ENCODE measurements at places on chromosomes 1 and 21.
A peak's percentile ranks its signal among the peaks of the same experiment; 100 is the strongest.

GRCh38 chr21:22575165-22575584, 1577.0 kb downstream of the NCAM2 start:
- DNase-seq = no peak

- no peak for DNase-seq
Measured at GRCh38 chr1:6491966-6492365, 499 bp upstream of the PLEKHG5 start.

- no peak for DNase-seq
Measured at GRCh38 chr1:210769473-210769872, 364.5 kb downstream of the KCNH1 start.

DNA sequence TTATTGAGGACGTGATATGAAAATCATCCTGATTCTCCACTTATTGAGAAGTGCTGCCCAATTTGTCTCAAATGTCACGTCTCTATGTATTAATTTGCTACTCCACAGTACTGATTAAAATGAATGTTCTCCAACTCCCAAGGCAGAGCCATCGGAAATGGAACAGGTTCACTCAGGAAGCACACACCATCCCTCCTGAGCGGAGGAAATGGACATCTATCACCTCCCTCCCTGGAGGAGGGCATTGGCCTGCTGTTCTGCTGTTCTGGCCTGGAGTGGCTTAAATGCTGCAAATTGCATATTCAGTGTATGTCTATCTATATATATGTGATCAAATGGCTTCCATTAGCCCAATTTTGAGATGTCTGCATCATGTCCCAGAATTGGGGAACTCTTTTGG, 140.5 kb downstream of the CSMD2 start:
- no peak for DNase-seq

GRCh38 chr1:43822040-43822690, 111.4 kb upstream of the ARTN start:
- no peak for DNase-seq

GRCh38 chr21:28110716-28111115, 882.0 kb downstream of the LTN1 start:
- DNase-seq = no peak

- DNase-seq = no peak
Measured at GRCh38 chr1:179190861-179191260, 38.6 kb downstream of the ABL2 start.

GRCh38 chr21:46406001-46406400, 52.7 kb upstream of the DIP2A start:
- DNase-seq = no peak

- DNase-seq = no peak
Measured at GRCh38 chr1:90459570-90459969, 257.5 kb downstream of the BARHL2 start.

GRCh38 chr1:21292984-21293536, 2.8 kb upstream of the ECE1 start:
- DNase-seq = no peak

DNA sequence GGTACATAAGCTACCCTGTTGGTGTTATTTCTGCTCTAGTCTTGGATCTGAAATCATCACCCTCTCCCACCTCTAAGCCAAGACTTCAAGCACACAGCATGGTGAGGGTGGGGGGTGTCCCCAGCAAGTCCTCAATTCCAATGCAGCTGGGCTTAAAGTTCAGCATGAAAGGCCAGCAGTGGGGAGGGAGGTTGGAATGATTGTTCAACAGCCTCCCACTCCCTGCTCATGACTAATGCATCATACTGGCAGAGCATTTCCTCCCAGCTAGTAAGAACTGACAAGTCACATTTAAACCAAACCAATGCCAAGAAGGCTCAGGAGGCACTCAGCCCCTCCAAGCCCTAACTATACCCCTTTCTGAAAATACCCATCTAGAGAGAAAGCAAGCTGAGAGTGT, 50.1 kb downstream of the TIAM1 start:
- DNase-seq = peak; percentile 39

- DNase-seq = peak; percentile 40
Measured at GRCh38 chr1:93701629-93702028, 20.0 kb upstream of the BCAR3 start.

DNA sequence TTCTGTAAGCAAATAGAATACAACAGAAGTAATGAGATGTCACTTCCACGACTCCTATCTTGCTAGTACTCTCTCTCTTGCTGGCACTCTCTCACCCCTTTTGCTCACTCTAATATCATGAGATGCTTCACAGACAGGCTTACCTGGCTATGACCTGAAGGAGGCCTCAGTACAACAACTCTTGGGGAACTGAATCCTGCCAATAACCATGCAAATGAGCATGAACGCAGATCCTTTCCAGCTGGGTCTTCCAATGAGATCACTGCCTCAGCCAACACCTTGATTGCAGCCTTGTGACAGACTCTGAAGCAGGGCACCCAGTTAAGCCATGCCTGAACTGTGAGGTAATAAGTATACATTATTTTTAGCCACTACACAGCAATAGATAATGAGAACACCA, 53.1 kb upstream of the ADAR start:
- DNase-seq = no peak

GRCh38 chr1:20423169-20423795, 62.7 kb downstream of the CAMK2N1 start:
- DNase-seq = no peak

DNA sequence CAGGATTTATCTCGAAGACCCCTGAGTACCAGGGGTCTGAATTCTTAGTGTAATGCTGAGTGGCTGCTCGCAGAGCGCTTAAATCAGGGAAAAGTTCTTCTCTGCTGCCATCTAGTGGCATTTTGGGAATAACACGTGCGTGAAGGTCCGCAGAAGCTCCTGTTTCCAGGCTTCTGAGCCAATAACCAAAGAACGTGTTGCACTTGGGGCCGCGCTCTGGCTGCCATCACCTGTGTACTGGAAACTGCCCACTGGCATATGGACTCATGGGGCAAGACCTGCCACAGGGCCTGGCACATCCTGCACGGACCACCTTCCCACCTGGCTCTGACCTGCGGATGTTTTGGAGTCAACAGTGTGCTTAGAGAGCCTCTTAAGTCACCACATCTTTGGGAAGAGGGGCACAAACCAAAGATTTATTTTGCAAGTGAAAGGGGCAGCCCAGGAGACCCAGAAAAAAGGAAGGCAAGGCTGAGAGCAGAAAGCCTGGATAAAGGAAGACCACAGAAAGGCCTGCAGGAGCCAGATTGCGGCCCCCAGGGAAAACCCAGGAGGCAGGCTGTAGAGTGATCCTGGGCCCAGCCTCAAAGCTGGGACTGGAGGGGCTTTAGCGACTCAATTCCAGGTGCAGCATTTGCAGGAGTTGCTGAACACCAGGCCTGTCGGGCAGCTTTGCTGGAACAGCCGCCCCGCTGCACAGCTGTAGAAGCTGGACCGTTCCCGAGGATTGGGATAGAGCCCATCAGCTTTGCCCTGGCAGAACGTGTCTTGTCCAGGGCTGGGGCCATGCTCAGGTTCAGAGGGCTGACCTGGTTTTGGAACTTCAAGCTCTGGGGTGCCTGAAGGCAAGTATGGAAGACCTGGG, 13.0 kb downstream of the CHIT1 start:
- peak; percentile 58 for DNase-seq

DNA sequence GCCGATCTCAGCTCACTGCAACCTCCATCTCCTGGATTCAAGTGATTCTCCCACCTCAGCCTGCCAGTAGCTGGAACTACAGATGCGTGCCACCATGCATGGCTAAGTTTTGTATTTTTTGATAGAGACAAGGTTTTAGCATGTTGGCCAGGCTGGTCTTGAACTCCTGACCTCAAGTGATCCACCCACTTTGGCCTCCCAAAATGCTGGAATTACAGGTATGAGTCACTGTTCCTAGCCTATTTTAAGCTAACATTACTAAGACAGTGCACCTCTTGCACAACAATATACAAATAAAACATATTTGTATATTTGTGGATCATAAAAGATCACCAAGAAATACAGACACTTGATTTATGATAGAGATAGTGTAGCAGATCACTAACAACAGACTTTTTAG, 139.1 kb downstream of the DUSP10 start:
- no peak for DNase-seq
